ENCODE measurements at places on chromosomes 3 and 15.
A peak's percentile ranks its signal among the peaks of the same experiment; 100 is the strongest.

DNA sequence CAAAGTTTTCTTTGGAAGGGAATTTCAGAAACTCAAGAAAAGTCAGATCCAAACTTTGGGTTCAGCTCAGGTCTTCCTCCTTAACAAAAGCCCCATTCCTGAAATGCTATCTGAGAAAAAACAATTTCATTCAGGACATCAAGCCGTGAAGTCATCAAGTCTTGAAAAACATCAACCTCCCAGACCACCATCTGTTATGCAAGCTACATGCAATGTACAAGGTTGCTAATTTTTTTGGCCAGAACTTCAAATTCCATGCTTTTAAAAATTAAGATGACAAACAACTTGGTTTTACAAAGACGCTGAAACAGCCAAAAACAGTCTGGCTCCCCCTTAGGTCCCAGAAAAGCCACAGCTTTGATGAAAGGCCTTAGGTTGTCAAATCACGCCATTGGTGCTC, 53.9 kb upstream of the WNT5A start:
- no peak for DNase-seq

DNA sequence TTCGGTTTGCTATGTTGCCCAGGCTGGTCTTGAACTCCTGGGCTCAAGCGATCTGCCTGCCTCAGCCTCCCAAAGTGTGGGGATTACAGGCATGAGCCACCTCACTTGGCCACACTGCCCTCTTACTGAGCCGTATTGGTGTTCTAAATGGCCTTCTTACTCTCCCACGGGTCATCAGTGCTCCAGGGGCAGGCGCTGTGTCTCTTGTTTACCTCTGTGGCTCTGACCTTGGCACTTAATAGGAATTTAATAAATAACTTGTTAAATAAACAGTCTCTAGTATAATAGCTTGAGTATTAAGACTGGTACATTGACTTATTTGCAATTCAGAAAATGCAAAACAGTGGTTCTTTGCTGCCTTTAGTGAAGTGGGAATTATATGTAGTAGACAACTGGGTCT, 13.7 kb downstream of the FLNB start:
- DNase-seq = no peak

GRCh38 chr3:195855471-195856409, 44.0 kb upstream of the MUC4 start:
- DNase-seq = no peak

DNA sequence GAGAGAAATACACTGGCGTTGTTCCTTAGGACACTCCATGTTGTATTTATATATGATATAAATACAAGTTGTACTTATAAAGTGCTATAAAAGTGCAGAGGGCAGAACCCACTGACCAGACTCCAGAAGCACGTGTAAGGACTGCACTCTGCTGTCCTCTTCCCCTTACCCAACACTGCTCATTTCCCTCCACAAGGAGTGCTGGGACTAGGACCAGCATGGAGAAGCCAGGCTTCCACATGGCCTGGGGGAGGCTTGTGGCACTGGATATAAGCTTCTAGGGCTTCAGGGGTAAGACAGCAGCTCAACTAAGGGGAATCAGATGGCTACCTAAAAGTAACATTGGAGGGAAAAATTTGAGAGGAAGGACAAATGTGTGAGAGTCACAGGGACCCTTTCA, 556.9 kb downstream of the IGSF11 start:
- no peak for DNase-seq

- no peak for DNase-seq
These were observed 54.9 kb downstream of the DCUN1D1 start for GRCh38 chr3:182925330-182925943.

- DNase-seq = no peak
These were observed 74.5 kb downstream of the SLC7A14 start for GRCh38 chr3:170511371-170511770.

GRCh38 chr3:128100161-128100560, 23.5 kb downstream of the RUVBL1 start:
- DNase-seq = no peak

DNA sequence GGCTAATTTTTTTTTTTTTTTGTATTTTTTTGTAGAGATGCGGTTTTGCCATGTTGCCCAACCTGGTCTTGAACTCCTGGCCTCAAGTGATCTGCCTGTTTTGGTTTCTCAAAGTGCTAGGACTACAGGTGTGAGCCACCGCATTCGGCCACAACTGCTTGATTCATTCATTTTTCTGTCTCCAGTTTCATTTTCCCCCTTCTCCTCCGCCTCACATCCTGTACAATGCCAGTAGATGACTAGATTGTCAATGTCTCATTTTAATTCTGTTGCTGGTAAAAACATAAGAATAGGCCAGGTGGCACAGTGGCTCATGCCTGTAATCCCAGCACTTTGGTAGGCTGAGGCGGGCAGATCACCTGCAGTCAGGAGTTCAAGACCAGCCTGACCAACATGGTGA, 12.0 kb upstream of the ZNF592 start:
- DNase-seq = peak; percentile 61

DNA sequence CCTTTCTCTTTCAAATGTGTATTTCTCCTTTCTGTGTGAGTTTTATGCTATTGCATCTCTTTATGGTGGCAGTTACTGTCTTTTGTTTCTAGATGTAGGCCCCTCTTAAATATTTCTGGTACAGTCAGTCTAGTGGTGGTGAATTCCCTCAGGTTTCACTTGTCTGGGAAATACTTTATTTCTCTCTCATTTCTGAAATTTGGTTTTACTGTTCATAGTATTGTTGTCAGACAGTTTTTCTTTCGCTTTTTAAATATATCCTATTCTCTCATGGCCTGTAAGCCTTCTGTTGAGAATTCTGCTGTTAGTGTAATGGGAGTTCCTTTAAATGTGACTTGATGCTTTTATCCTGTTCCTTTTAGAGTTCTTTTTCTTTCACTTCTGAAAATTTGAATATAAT, 874.0 kb downstream of the PLOD2 start:
- DNase-seq = no peak

Measured in activated T-helper 9 cell treated with anti-CD3 and anti-CD28 coated beads, Interleukin-2, amount 50 U/mL, for 16 hours (primary cell).